Left forelimb (tissue), 1 donor: ENCODE measurements at places on chromosomes 16 and 17.

DNA sequence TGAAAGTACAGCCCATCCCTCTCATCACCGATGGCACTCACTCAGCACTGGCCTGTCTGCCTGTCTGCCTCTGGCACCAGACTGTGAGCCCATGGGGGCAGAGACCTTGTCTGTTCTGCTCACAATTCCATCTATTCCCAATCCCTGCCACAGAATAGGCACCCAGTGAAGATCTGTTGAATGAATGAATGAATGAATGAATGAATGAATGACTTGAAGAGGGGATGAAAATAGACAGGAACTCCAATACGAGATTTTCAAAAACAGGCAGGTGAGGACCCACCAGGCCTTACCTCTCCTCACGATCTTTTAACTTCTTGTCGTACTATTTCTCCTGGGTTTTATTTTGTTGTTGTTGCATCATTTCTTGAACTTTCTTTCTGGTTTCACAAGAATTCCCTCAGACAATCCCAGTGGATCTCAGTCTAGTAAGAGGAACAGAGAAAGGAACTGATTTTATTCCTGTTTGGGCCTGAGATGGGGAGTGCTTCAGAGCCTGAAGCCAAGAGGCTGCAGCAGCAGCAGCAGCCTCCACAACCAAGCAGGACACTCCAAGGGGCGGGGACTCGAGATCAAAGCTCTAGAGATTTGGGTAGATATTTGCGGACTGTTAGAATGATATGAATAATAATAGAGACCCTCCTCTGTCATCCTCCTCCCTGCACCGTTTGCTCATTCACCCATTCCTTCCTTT lies 17.7 kb downstream of the KRT9 start:
- DNase-seq, result no peak

GRCh38 chr16:86984991-86985647 lies 332.1 kb downstream of the C16orf95 start:
- no peak for DNase-seq

DNA sequence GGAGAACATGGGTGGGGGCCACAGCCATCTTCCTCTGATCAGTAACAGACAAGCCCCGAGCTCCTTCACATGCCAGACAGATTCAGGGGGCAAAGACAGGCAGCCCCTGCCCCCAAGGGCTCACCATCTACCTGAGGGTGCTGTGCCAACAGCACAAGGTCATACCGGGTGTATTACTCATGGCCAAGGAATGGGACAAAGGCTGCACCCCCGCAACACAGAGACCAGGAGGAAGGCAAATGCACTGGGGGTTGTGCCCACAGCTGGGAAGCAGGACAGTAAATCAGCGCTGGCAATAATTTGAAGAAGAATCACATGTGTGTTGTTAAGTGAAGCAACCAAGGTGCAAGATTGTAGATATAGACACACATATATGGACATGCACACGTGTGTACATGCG lies 137.1 kb downstream of the C16orf95 start:
- DNase-seq, result no peak

GRCh38 chr16:82456683-82457082 lies 170.1 kb upstream of the CDH13 start:
- DNase-seq, result no peak

GRCh38 chr16:71352963-71353460 lies 5.5 kb upstream of the CALB2 start:
- DNase-seq, result no peak
